Inflammatory macrophage treated with lipopolysaccharide for 4 hours (primary cell): ENCODE measurements at places on chromosomes 2 and 18.

DNA sequence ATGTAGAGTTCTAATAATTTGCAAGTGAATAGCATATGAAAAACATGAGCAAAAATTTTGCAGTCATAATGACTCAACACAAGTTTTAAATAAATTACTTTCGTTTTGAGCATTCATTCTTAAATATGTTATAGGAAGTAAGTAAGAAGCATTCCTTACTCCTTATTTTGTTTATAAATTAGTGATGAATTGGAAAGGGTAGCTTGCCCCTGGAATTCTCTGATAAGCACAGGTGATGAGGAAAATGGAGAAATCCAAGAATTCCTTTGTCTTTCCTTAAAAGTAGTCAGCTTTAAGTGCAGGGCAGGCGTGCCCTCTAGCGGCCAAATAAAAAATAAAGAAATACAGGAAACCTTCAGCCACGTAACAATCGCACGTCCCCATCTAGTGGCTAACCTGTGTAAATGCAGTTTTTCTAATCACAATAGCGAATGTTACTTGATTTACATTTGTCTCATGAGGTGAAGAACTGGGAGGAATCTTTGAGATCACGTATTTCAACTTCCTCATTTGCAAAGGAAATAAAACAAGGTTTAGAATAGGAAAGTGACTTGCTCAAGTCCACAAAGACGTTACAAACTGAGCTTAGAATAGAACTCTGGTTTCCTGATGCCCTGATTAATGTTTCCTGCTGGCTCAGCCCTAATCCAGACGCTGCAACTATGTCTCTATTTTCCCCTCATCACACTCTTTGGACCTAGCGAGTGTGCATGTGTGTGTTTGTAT, 47.2 kb upstream of the ZNG1B start:
- DNase-seq = peak; percentile 92

DNA sequence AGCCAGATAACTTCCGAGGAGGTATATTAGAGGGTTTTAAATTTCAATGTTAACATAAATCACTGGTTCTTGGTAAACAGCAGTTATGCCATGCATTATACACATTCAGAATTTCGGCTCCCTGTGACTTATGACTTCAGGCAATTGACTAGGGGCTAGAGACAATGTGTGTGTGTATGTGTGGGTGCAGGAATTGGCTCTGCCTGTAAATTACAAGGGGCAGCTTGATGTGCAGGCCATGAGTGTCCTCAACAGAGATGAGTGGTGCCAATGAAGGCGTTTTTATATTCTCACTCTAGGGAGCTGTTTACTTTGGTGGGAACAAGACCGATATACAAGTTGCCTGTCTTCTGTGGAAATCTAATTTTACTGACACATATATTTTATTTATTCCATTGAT, 161.6 kb downstream of the CSRNP3 start:
- no peak for DNase-seq

- DNase-seq = peak; percentile 69
Measured at GRCh38 chr2:151374436-151374835, 17.0 kb downstream of the TNFAIP6 start.

GRCh38 chr2:88753833-88754584, 62.5 kb downstream of the RPIA start:
- DNase-seq = no peak

DNA sequence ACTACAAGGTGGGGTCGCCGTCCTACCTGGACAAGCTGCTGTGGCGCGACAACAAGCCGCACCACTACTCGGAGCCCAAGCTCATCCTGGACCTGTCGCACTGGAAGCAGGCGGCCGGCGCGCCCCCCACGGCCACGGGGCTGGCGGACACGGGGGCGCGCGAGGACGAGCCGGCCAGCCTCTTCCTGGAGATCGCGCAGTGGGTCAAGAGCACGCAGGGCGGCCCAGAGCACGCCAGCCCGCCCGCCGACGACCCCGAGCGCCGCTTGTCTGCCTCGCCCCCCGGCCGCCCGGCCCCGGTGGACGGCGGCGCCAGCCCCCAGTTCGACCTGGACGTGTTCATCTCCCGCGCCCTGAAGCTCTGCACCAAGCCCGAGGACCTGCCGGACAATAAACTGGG, 90.4 kb downstream of the MRO start:
- no peak for DNase-seq

DNA sequence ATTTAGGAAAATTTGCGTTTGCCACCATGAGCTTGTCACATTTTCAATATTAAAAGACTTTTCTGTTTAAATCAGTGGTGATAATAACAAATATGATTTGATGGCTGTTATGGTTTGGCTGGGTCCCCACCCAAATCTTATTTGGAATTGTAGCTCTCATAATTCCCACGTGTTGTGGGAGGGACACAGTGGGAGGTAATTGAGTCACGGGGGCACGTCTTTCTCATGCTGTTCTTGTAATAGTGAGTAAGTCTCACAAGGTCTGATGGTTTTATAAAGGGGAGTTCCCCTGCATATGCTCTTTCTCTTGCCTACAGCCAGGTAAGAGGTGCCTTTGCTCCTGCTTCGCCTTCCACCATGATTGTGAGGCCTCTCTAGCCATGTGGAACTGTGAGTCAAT, 83.4 kb upstream of the RGPD4 start:
- DNase-seq = no peak

DNA sequence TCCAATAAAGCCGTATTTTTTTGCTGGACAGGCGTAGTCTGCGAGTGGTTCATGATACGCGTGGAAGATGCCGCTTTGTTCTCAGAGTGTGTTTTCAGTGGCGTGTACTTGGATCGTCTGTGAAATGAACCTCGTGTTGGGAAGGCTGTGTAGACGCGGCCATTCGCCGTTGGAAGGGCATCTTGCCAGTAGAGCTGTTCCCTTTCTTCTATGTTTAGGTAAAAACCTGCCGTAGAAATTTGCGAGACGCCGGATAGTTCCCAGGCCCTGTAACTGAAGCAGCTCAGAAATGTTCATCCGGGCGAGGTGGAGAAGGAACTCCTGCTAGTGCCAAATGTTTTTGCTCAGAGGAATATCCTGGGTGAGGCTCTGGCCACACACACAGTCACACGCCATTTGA, 133.6 kb downstream of the NFATC1 start:
- DNase-seq = no peak

DNA sequence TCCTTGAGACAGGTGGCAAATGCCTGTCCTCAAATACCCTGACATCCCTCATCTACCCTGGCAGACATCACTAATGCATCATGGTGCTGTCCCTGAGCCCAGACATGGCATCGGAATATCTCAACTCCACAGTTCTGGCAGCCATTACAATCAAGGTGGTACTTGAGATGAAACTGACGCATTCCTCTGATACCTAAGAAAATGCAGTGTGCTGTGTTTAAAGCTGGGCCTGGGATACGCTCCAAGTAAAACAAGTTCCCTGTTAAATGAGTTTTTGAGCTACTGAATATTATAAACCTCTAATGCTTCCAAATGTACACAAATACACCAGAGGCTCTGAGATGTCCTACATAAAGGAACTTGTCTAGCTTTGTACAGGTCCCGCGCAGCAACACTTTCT, 29.8 kb downstream of the POLR1A start:
- DNase-seq = no peak

- peak; percentile 30 for DNase-seq
Measured at GRCh38 chr2:42510608-42511243, 16.9 kb upstream of the KCNG3 start.

DNA sequence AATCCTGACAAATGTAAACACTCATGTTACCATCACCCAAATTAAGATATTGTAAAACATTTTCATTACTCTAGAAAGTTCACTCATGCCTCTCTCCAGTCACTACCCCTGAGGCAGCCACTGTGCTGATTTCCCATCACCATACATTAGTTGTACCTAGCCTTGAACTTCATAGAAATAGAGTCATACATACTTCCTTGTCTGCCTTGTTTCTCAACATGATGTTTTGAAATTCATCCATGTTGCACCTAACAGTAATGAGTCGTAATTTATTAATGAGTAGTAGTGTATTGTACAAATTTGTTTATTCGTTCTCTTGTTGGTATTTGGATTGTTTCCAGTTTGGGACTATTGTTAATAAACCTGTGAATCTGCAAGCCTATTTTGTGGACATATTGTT, 49.0 kb upstream of the TWSG1 start:
- DNase-seq = no peak

DNA sequence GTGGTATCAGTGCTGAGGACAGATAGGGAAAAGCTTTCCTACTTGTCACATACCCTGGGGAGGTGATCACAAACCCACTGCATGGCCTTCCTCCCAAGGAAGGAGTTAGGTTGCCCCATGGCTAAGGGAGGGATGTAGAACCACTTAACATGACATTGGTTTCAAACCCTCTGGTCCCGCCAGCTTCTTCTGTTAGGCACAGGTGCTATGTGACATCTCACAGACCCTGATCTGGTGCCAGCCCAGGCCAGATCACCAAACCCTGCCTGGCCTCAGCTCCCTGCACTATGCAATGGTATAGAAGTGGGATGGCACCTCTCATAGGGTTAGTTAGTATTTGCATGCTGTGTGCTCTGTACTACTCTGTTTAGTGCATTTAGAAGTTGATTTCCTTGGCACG, 58.0 kb downstream of the TCF7L1 start:
- no peak for DNase-seq

- no peak for DNase-seq
Measured at GRCh38 chr2:175152242-175152641, 15.8 kb downstream of the ATF2 start.

DNA sequence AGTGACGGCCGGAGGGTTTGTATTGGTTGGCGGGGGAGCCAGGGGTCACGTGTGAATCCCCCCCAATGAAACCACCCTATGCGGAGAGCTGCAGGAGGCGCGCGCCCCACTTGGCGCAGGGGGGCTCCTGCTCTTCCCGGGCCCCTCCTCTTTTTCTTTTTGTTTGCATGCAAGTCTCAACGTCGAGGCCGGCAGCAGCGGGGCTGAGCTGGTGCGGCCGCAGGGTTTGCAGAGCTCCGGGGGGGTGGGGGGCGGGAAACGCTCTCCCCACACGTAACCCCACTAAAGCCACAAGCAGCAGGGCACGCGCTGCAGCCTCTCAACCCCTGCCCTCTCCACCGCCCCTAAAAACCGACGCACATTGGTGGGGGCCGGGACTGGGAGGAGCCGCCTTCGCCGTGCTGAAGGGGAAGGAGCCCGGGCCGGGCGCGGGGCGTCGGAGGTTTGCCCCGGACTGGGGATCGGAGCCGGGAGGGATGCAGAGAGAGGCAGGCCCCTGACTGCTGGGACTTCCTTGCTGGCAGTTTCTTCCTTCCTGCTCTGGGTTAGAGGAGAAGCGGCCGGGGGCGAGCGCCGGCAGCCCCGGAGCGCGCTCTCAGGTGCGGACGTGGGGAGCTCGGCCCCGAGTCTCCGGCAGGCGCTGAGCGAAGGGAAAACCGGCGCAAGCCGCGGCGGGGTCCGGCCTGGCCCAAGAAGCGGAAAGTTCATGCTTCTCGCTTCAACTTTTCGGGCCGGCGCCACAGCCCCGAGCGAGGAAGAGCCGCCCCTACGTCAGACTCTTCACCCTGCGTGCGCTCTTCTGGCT, 864 bp downstream of the LBH start:
- peak; percentile 12 for DNase-seq

GRCh38 chr2:119914266-119914665, 98.6 kb upstream of the EPB41L5 start:
- no peak for DNase-seq

GRCh38 chr18:42310956-42311355, 355.9 kb downstream of the PIK3C3 start:
- DNase-seq = peak; percentile 85

DNA sequence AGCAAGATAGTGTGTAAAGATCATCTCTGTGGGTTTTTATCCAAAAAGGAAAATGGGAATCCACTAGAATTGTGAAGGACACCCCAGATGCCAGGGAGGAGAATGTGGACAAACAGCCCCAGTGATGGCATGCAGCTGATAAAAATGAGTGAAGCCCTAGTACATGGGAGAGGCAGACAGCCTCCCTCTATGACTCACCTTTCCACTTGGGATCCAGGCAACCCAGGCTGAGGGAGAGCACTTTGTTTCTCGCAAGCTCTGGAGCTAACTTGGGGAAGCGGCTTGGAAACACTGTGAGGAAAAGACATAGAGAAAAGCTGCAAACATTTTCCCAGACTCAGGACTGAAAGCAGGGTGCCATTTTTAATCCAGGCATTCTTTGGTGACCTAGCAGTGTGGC, 5.3 kb upstream of the FLACC1 start:
- no peak for DNase-seq

- no peak for DNase-seq
Measured at GRCh38 chr18:2032036-2032435, 539.3 kb downstream of the METTL4 start.

DNA sequence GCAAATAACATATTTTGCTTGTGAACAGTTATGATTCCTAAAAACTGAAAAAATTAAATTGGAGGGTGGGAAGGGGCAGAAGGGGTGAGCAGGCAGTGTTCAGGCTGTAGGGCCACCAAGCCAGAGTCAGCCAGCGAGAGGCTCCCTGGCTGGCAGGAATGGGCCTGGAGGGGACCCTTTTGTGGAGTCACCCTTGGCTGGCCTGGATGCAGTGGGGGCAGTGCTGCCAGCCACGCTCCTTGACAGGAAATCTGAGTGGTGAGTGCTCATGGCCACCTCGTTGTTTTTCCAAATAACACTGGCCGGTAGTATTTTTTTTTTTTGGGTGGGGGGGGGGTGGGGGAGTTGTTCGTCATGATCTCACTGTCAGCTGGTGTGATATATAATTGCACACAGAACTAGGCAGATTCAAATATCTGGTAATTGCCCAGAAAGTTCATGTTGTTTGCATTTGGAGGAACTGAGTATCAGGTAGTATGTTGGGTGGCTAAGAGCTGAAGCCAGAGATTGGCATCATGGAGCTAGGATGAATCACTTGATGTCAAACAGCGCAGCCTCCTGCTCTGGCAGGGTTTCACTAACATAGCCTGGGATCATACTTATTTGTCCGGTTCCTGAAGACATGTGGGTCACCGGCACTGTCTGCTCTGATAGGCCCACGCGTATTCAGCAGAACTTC, 160.0 kb downstream of the PTGR3 start:
- no peak for DNase-seq

GRCh38 chr2:152247337-152247695, 71.8 kb upstream of the STAM2 start:
- no peak for DNase-seq

- no peak for DNase-seq
Measured at GRCh38 chr2:233461481-233461891, 105.1 kb downstream of the USP40 start.

DNA sequence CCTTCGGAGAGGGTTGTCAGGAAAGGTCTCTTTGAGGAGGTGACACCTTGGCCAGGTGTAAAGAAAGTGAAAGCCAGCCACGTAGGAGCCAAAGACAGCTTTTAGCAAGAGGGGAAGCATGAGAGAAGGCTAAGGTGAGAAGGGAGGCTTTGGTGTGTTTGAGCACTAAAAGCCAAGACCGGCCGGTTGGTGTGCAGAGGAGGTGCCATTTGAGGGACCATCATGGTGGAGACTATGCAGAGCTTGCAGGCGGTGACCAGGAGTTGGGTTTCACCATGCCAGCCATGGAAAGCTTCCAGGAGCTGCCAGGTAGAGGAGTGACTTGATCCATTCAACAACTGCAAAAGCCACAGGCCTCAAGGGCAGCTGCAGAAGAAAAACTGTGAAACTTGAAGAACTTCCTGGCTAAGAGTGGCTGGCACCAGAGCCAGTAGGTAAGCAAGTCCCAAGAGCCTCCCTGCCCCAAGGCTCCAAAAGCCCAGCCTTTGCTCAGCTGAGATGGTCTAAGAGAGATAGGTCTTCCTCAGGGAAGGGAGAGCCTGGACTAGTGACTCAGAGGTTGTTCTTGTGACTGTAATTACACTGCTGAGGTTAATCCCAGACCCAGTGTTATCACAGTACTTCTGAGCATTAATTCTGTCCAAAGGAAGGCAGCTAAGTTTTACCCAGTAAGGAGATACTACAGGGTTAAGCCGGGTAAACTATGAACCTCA, 319.0 kb downstream of the BCL11A start:
- no peak for DNase-seq
